ENCODE measurements at places on chromosomes 6 and 20.

DNA sequence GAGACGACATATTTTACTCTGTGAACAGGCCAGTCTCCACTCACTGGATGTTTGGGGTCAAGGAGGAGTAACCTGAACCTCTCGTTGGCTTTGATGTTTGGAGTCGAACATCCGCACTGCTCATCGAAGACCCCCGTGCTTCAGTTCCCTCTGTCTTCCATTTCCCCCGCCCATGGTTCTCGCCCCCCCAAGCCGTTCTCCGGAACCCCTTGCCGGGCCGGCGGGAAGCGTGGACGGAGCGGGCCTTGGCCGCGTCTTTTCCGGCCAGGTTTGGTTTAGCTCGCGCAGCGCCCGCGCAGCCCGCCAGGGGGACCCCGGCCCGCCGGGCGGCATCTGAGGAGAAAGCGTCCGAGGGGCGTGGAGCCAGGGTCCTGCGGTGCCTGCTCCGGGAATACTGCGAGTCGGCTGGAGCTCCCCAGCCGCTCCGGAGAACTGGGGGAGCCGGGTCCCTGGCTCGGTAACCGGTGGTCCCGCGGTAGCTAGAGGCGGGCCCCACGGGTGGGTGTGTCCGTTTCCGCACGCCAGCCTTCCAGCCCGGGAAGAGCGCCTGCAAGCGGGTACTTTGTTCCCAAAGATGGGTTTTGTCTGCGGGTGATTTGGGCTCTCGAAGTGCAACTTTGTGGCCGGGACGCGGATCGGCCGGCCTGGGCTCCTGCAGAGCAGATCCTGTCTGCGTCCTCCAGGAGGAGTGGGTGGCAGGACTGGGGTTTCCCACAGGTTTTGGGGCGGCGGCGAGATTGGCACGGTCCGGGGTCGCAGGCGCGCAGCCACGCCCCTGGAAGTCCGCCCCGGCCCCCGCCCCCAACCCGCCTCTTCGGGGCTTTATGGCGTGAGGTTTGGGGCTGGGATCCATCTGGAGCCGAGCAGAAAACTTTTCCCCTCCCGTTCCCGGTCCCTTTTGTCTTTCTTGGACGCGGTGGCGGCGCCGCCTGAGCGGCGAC lies at the start of gene TMEM200A:
Gene TMEM200A, plus strand, starts transcription at position 852 of the 941 bp plus-strand sequence. CDS start 74,406 bp downstream, outside the sequence.
- DNase-seq = no peak

- DNase-seq = no peak
These were observed 88.7 kb downstream of the ZHX3 start for GRCh38 chr20:41228858-41229257.

DNA sequence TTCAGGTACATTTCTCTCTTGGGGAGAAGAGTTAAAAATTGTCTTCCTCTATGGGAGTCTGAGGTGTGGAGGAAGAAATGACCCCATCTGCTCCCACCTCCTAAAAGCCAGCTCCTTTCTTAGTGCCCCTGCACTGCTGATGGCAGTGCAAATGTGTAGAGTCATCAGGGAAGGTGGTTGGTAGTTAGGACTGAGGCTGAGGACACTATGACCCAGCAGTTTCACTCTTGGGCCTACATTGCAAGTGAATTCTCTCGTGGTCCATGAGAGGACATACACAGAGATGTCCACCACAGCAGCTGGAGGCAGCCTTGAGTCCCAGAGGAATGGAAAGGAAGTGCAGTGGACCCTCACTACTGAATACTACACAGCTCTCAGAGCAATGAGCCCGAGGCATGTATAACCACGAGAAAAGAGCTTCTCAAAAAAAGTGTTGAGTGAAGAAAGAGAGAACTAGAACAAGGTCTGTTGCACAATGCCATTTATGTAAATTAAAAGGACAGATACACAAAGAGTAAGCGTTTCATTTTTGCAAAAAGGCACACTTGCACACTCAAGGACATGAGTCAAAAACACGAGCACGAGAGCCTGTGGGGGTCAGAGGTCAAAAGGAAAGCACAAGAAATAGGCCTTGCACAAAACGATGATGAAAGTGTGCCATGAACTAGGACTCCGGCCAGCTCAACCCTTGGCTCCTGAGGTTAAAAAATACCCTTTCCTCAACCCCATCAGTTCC lies 308.2 kb upstream of the PRND start:
- DNase-seq = no peak

DNA sequence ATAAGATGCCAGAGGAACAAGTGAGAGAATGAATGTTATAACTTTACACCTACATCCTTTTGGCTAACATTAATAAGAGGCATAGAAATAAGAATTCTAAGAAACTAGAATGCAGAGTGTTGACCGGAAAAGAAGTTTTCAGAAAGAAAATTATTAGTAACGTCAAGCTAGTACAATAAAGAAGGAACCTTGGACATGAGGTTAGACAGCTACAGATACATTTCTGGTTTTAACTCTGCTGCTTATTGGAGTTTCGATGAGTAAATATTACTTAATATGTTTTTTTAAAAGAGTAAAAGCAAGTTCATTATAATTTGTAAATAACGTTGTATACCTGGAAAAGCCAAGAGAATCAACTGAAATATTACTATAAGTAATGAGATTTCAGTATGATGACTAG lies 22.7 kb downstream of the TAB2 start:
- DNase-seq = no peak

DNA sequence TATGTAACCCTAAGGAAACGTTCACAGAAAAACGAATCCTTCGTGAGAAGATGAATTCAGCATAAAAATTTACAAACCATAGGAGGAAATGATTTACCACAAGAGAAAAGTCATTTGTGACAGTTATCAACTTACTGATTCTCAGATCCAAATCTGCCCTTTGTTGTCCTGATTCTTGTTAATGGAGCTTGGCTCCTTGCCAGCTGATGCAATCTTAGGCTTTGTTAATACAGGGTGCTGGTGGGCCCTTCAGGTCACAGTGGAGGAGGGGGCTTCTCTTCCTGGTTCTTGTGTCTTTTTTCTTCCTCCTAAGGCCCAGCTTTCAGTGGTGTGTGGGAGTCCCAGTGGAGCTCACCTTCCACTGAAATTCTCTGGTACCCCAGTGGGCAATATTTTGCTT lies 108.4 kb upstream of the MAP3K7 start:
- no peak for DNase-seq

GRCh38 chr6:167826896-167827582 lies at the start of gene AFDN:
TSS of gene AFDN (plus strand) at chr6:167826911. CDS start at chr6:167827133, 222 bp downstream.
- no peak for DNase-seq

DNA sequence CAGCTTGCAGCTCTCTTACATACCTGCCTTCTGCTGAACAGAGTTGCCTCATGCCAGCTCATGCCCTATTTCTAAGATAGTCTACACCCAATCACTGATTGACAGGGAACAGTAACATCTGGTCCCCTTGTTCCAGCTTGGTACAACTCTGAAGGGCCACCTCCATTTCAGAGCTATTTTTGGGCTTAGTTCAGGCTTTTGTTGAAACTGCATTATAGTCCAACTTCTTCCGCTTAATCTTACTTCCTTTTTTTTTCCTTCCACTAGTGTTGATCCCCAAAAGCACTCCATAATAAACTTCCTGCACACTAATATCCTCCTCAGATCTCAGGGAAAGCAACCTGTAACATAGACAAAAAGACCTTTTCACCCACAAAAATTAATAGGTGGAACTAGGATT lies 65.7 kb upstream of the TNFRSF21 start:
- DNase-seq = no peak

DNA sequence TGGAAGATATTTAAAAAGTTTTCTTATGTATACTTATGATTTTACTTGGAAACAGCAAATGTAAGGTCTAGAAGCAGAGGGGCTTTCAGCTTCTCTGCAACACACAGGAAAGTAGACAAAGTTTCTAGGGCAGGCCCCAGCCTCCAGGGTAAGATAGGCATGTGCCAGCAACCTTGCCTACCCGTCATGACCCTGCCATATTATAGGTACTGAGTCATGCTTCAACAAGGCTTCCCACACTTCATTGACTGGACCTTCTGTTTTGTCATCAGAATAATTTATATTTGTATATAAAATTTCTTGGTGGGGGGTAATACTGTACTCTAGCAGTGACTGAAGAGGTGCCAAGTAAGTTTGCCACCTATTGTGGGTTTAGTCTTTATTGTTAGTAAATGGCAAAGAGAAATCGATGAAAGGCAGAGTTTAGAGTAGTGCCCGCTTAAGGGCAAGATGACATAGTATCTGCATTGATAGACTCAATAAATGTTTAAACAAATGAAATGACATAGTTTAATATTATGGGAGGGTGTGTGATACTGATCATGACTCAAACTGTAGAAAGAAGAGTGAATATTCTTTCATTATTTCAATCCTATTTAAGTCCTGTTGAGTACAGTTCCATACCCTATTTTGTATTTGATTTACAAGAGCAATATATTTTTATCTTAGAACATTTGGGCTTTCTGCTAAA lies 95.6 kb downstream of the JARID2 start:
- DNase-seq = no peak

- no peak for DNase-seq
These were observed 81.3 kb downstream of the AFDN start for GRCh38 chr6:167907837-167908681.

GRCh38 chr6:145148776-145149175 lies 586.5 kb downstream of the EPM2A start:
- DNase-seq = no peak

DNA sequence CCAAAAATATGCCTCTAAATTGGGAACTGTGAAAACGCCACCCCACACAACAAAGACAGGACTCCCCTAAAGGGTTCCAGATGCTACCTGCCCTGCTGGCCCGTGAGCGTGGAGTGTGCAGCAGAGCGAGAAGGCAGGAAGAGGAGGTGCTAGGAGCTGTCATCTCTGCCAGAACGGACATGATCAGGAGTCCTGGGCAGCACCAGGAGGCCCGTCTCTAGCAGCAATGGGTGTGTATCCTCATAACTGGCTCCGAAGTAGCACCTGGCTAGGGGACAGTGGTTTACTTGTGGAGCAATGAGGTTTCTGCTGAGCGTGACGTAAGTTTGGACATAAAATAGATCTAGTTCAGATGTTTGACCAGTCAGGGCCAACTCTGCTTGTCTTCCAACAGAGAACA lies 226.0 kb downstream of the CDH4 start:
- no peak for DNase-seq

- no peak for DNase-seq
These were observed 117.5 kb downstream of the EYA4 start for GRCh38 chr6:133358574-133359150.

GRCh38 chr6:106475284-106475683 lies 114.8 kb downstream of the CRYBG1 start:
- DNase-seq = no peak

GRCh38 chr6:33809594-33809993 lies 5.8 kb upstream of the MLN start:
- no peak for DNase-seq

DNA sequence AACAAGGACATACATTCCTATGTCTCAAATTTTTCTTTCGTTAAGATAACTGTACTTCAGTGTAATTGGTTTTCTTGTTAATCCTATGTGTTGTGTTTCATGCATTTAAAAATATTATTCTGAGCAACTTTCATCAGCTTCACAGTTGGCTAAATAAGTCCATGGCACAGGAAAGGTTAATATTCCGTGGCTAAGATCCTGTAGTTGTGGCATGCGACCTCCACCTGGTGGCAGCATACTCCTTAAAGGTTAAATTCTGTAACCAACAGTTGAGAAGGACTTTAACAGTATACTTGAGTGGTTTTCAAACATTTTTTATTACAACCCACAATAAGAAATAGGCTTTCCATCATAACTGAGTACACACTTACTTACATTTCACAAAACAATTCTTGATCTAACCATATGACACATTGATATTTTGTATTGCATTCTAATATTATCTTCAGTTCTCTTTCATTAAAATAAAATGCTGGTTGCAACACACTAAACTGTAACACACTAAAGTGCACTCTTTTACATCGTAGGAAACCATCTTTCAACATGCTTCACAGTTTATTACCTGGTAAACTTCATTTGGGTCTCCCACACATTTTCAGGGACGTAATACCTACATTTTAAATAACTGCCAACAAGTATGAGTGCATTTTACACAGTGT lies 118.3 kb downstream of the SLX4IP start:
- no peak for DNase-seq

- no peak for DNase-seq
These were observed 290.6 kb downstream of the CBLN4 start for GRCh38 chr20:55714736-55715135.

DNA sequence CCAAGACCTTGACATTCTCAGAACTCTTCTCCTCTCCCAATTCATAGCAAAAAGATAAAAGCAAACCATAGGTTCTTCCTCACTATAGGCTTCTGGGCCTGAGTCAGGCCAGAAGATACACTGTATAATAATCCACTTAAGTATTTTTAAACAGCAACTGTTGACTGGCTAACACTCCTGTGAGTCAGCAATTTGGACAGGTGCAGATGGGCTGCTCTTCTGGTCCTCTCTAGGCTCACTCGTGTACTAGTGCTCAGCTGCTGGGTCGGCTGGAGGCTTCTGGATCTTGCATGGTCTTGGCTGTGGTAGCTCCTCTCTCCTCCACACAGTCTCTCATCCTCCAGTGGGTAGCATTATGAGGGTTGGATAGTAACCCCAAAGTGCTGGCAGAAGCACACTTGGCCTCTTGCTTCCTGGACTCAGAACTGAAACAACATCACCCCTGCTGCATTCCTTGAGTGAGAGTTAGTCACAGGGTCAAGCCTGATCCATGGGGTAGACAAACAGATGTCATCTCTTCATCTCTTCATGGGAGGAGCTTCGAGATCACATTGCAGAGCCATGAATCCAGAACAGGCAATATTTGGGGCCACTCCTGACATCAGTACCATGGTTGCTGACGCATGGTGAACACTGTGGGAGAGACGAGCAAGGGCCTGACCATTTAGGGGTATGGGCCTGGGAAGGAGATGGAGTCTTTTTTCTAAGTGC lies 86.9 kb downstream of the C6orf118 start:
- no peak for DNase-seq

DNA sequence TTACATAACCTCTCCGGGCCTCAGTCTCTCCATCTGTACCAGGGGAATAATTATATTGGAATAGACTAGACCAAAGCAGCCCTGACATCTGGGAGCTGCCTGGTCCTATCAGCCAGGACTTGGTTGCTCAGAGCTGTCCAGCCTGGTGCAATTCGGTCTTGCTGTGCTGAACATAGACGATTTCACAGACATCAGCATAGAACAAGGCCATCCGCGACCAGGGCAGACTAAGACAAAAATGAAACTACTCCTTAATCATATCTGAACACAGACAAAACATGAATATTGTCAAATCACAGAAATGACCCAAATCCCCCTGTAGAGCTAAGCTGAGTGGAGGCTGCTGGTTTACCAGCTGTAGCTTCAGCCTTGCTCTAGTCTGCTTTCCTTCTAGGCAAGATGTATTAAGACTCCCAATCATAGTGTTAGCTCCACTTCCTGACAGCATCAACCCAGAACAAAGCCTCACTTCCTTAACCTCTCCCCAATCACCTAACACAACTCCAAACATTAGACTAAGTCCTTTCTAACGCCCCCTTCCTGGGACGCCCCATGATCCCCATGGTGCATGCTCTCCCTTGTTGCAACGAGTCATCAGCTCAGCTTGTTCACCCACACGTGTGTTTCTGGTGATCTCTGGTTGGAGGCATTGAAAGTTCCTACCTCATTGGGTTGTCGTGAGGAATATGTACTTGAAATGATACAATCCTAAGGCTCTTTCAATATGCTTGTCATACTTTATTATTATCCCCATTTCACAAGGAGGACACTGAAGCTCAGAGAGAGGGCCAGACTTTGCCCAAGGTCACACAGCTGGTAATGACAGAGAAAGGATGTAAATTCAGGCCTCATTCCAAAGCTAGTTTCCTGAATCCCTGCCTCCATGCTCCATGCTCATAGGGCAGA lies 3.5 kb upstream of the MAPK13 start:
- no peak for DNase-seq

All from stimulated activated CD8-positive, alpha-beta memory T cell treated with anti-CD3 and anti-CD28 coated beads, Interleukin-4, amount 100 ng/mL, for 1 hour (primary cell).